Adrenal gland (tissue), 19 donors: ENCODE measurements at places on chromosomes 6 and 20. TPM values are rescaled to one million over a fixed set of nuclear protein-coding genes. Genes with fewer than 3 reads are reported as not detected.

- H3K4me1 ChIP-seq, result peaks cover 7% of the 10 kb centered on the region
- no peaks in the 10 kb centered on the region for H3K27me3 ChIP-seq
- H3K27ac ChIP-seq, result no peak overlapping the region
- no peak for DNase-seq
These were observed 132.4 kb upstream of the MAN1A1 start for GRCh38 chr6:119481976-119482375.

ACOT13 gene
- 22.0 TPM for total RNA-seq

- DNase-seq, result no peak
- H3K4me3 ChIP-seq, result no peak within 1 kb of the TSS
- peaks cover 9% of the 10 kb centered on the region for H3K4me1 ChIP-seq
- no peaks in the 10 kb centered on the region for H3K36me3 ChIP-seq
These were observed at the start of gene DOK5 for GRCh38 chr20:54475334-54476168. TSS of gene DOK5 (plus strand) at chr20:54475593. CDS start at chr20:54475947, 354 bp downstream.

OOEP gene
- not detected for total RNA-seq

PPP1R16B gene
- total RNA-seq, result 13.1 TPM

- no peaks in the 10 kb centered on the region for H3K4me1 ChIP-seq
- no peak overlapping the region for H3K27ac ChIP-seq
- DNase-seq, result no peak
- H3K27me3 ChIP-seq, result no peaks in the 10 kb centered on the region
These were observed 44.8 kb downstream of the SPDEF start for GRCh38 chr6:34511214-34511914.

FRK gene
- total RNA-seq, result 3.1 TPM

OR2B6 gene
- total RNA-seq, result not detected
